Endothelial cell of umbilical vein (primary cell): ENCODE measurements at places on chromosomes 13 and 19. TPM values are rescaled to one million over a fixed set of nuclear protein-coding genes. Genes with fewer than 3 reads are reported as not detected.

Gene CHST8
- total RNA-seq, result not detected in 2 replicates

Gene RNF113B
- not detected in 2 replicates for total RNA-seq

Gene ZNF613
- total RNA-seq, result 4.4 and 6.5 TPM in 2 replicates

- DNase-seq, result peak; percentile 74
Observed at GRCh38 chr19:48588670-48589401, 17.7 kb upstream of the SPACA4 start.

- DNase-seq, result peak; percentile 73
Observed at GRCh38 chr13:39612023-39612637, 9.1 kb upstream of the LHFPL6 start.

DNA sequence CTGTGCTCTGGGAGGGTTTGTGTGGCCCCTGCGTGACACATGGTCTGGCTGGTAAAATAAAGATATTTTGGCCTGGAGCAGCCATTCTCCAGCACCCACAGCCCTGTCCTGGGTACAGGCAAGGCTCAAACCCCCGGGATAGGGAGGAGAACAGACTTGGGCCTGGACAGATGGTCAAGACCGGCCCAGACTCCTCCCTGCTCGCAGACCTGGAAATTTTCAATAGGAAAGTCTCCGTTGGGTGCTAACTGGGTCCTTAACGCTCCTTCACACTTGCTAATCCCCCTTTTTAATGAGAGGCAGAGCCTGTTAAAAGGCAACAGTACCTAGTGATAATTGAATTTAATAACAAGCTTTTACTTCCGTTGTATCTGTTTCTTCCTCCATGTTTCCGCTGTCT lies 2.5 kb downstream of the PALM start:
- no peak for DNase-seq

- DNase-seq, result peak; percentile 3
Observed at GRCh38 chr13:66492479-66492878, 737.7 kb downstream of the PCDH9 start.

GRCh38 chr19:15563931-15564330 lies 51.1 kb upstream of the CYP4F8 start:
- no peak for DNase-seq

GRCh38 chr13:72643311-72643989 lies 84.0 kb downstream of the MZT1 start:
- DNase-seq, result peak; percentile 58
